ENCODE measurements at places on chromosomes 7 and 10. TPM values are rescaled to one million over a fixed set of nuclear protein-coding genes. Genes with fewer than 3 reads are reported as not detected.

GRCh38 chr7:22588351-22588750, 88.4 kb upstream of the STEAP1B start:
- no peak for DNase-seq
- peak overlapping the region; percentile 83 for H3K27ac ChIP-seq
- no peaks in the 10 kb centered on the region for H3K36me3 ChIP-seq
- H3K4me1 ChIP-seq, result peaks cover 38% of the 10 kb centered on the region
- no peak overlapping the region for H3K4me3 ChIP-seq
- H3K27me3 ChIP-seq, result no peaks in the 10 kb centered on the region

GRCh38 chr10:114538181-114538906, 119.7 kb downstream of the ABLIM1 start:
- no peak for DNase-seq
- no peak overlapping the region for H3K27ac ChIP-seq
- H3K4me3 ChIP-seq, result no peak overlapping the region

- H3K27me3 ChIP-seq, result no peaks in the 10 kb centered on the region
- no peaks in the 10 kb centered on the region for H3K4me1 ChIP-seq
- H3K36me3 ChIP-seq, result no peaks in the 10 kb centered on the region
- no peak overlapping the region for H3K27ac ChIP-seq
Measured at GRCh38 chr10:129939416-129940275, 24.4 kb downstream of the EBF3 start.

DNA sequence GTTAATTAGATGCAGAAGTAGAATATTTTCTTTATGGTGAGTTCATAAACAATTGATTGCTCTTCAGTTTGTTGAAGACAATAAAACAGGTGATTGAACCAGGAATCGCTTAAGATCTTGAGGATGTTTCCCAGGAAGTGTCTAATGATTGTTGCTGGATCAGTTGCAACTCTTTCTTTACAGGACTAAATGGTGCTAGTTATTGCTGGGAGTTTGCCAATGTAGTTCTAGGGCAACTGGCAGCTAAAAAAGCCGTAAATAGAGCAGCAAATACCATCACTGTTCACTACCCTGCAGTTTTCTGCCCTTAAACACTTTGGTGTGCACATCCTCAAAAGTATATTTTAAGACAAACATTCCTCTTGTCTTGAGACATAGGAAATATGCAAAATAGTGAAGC, 119.2 kb upstream of the ANK3 start:
- no peak overlapping the region for H3K27ac ChIP-seq
- no peak for DNase-seq
- no peaks in the 10 kb centered on the region for H3K4me1 ChIP-seq
- no peaks in the 10 kb centered on the region for H3K27me3 ChIP-seq
- no peaks in the 10 kb centered on the region for H3K36me3 ChIP-seq

GRCh38 chr10:98265403-98266378, 2.3 kb downstream of the LOXL4 start:
- no peak for DNase-seq
- no peak overlapping the region for H3K4me3 ChIP-seq
- H3K27me3 ChIP-seq, result no peaks in the 10 kb centered on the region
- no peaks in the 10 kb centered on the region for H3K36me3 ChIP-seq

GRCh38 chr7:22597844-22598243, 97.9 kb upstream of the STEAP1B start:
- DNase-seq, result peak; percentile 84
- peaks cover 30% of the 10 kb centered on the region for H3K4me1 ChIP-seq
- H3K27ac ChIP-seq, result peak overlapping the region; percentile 93
- no peak overlapping the region for H3K4me3 ChIP-seq

DNA sequence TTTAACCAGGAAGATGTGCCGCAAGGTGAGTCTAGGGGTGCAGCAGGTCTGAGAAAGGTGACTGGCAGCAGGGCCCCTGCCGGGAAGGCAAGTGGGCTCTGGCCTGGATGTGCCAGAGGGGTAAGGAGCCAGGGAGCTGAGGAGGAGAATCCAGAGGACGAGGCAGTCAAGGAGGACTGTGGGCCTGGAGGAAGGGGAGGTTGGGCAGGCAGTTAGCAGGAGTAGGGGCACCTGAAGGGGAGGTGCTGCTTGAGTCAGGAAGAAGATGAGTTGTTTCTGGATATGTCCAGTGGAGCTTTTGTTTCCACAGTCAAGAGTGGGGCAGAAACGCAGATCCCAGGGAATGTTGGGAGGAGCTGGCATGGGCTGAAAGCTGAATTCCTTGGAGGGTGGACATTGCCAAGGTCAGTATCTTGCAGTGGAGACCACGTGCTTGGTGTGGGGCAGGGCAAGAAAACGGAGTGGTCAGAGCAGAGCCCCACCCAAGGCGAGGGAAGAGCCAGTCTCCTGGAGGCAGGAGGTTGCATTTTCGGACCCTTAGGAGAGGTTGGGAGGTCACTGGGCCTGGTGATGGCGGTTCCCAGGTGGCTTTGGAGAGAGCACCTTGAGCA, 34.0 kb downstream of the MINDY4 start:
- H3K4me1 ChIP-seq, result peaks cover 27% of the 10 kb centered on the region
- no peak overlapping the region for H3K27ac ChIP-seq
- DNase-seq, result no peak
- H3K4me3 ChIP-seq, result no peak overlapping the region

The PDE6C gene
- total RNA-seq, result not detected

The MMP21 gene
- not detected for total RNA-seq

The CALHM3 gene
- 4.1 TPM for total RNA-seq
